Fibroblast of the aortic adventitia (primary cell): ENCODE measurements at places on chromosomes 12 and 14. TPM values are rescaled to one million over a fixed set of nuclear protein-coding genes. Genes with fewer than 3 reads are reported as not detected.

DNA sequence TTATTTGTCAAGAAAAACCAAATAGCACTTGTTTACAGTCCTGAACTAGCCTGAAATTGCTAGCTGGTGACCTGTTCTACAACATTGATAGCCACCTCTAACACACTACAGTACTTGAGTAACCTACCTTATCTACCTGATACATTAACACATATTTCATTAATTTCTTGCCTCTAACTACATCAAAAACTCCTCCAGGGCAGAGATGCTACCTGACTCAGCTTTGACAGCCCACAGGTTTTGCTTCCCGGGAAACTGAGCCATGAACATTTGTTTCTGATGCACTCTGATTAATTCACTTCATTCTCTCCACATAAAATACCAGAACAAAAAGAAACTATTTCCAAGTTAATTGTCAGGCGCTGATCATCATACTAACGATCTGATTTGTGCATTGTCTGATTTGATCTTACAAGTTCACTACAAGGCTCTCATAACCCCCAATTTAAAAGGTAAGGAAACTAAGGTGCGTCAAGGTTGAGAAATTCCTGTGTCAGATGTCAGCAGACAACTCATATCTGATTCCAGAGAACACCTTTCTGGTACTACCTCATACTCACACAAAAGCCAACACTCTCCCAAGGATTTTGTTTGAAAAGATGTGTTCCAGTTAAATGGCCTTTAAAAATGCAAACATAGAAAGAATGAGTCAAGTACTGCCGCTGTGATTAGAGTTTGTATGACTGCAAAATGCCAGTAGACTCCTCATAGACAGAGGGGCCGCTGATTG lies 768.7 kb downstream of the BCL11B start:
- DNase-seq = no peak

GRCh38 chr12:41108032-41108431 lies 80.1 kb upstream of the PDZRN4 start:
- DNase-seq = no peak

- no peak for DNase-seq
These were observed 52.2 kb downstream of the PDE3A start for GRCh38 chr12:20420557-20420956.

GRCh38 chr14:23406244-23406643 lies 1.8 kb downstream of the MYH6 start:
- DNase-seq = no peak

GRCh38 chr12:114762490-114763110 lies 78.6 kb upstream of the TBX3 start:
- peak; percentile 16 for DNase-seq

The HOXC6 gene
- total RNA-seq = 0.09 and 0.90 TPM in 2 replicates
